ENCODE measurements at places on chromosomes 2 and 18.

DNA sequence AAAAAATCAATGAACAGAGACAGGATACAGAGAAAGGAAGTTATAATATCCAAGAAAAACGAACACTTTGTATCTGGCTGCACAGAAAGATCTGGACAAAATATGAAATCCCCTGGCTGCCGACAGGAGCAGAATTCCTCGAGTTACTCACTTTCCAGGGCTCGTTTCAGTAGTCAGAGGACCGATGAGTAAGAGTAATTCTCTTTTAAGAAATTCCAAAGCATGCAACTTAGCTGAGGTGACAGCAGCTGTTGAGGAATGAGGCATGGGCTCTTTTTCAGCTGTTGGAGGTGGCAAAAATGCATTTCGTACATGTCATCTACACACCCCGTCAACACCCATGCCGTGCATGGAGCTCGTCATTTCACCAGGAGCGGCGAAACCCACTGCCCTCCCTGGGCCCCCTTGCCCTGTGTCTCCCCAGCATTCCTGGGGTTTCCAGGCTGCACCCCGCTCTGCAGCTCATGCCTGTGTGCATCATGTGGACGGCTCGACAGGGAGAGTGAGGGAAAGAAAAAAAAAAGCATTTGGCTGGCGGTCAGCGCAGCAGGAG is 210.8 kb upstream of the SMIM21 start:
- DNase-seq = no peak

- no peak for DNase-seq
These were observed 25.4 kb downstream of the PDCL3 start for GRCh38 chr2:100588071-100588786.

DNA sequence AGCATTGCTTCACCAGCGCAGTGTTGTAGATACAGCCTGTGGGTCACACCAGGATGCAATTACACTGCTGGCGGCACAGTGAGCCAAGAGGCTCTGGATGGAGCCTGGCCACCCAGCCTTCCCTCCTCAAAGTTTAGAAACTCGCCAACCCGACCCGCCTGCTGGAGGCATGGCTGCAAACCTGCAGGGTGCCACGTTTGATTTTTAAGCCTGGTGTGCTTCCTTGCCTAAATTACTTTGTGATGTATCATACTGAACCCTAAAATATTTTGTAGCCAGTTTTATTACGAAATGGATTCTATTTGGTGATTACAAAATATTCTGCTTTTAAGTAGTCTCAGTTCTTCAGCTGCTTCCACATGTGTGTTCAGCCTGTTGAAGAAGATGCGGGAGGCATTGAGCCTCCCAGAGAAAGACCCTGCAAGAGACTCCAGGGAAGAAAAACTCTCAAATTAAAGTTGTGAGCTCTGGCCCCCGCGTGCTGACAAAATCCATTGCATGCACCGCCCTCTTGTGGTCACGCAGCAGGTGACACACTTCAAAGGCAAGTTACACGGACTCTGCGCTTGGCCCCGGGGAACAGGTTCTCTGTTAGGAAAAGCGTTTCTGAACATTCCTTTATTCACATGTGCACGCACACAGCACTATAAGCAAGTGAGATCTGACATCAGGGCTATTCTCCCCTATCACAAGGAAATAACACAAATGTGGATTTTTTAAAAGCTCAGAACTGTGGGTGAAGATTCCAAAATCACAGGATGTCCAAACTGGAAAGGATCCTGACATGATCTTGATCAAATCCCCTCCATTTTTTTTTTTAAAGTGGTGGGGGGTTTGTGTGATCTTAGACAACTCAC is 63.0 kb upstream of the TWIST2 start:
- peak; percentile 48 for DNase-seq

GRCh38 chr2:217927601-217928323 is 75.0 kb downstream of the TNS1 start:
- DNase-seq = no peak

GRCh38 chr18:26005950-26006349 is 84.5 kb downstream of the SS18 start:
- no peak for DNase-seq

DNA sequence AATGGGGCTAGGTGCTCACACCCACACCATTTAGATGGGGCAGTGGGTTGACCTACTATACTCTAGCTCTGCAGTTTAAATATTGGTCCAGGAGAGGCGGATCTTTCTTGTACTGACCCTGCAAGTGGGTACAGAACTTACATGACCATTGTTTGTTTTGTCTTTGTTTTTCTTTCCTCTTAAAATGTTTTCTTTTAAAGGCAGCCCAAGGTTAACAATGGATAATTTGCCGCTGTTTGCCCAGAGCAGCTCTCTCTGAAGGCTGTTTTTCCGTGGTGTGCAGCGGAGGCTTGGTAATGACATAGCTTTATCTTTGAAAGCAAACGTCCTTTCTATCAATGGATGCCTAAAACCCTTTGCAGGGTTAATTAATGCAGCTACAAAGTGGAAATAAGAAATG is 133.3 kb upstream of the MEX3C start:
- DNase-seq = no peak

- DNase-seq = no peak
These were observed 15.8 kb upstream of the CYP1B1 start for GRCh38 chr2:38091760-38092159.

DNA sequence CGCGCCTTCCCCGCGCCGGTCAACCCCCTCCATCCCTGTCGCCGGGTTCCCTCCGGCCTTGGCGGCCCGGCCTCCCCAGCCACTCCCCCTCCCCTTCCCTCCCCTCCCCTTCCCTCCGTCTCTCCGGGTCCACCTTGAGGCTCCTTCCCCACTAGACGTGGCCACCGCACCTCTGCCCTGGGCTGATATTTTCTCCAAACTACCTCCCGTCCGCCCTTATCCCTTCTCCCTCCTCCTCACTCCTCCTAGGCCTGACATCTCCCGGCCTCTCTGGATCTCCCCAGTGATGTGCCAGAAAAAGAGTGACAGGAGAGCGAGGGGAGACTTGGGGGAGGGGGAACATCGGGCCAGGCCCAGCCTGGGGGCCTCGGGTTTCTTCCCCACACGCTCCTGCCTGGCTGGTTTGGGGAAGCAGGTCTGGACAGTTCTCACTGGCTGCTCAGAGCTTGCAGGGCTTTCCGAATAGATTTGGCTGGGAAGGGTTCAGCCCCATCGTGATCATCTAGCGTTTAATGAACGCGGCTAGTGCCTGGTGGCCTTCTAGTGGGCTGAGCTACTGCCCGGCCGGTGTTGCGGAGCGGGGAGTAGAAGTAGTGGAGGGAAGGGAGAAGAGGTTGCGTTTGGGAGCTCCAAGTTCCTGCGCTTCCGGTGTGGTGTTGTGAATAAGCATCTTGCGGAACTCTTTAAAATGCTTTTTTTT is 641 bp downstream of the MAPRE3 start:
- DNase-seq = peak; percentile 15

GRCh38 chr2:239720361-239721360 is 304.5 kb downstream of the NDUFA10 start:
- DNase-seq = no peak

DNA sequence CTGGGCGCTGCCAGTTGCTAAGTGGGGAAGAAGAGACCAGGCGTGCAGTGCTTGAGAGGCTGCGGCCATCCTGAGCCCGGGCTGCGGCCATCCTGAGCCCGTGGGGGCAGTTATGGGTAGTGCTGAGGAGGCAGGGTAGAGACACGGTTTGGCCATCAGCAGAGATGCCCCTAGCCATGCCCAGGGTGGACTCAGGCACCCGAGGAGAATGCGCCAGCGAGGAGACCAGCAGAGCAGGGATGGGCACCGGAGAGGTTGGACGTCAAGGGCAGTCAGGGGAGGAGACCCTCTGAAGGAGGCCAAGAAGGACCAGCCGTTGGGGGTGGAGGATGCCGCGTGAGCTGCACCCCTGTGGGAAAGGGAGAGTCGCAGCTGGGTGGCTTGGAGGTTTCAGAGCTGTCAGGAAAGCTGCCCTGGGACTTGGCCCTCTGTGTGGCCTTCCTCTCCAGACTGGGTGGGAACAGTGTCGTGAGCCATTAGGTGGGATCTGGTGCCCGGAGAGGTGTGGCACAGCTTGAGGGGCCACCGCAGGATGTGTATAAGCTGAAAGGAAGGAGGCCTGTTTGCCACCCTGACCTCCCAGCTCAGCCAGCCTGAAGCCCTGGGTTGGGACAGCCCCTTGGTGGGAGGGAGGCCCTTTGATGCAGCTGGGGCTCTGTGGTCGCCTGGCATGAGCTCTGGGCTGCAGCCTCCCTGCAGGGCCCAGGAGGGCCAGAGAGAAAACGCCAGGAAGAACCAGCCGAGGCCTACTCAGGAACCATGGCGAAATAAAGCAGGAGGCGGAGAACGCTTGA is 56.0 kb downstream of the SH3BP4 start:
- DNase-seq = no peak

DNA sequence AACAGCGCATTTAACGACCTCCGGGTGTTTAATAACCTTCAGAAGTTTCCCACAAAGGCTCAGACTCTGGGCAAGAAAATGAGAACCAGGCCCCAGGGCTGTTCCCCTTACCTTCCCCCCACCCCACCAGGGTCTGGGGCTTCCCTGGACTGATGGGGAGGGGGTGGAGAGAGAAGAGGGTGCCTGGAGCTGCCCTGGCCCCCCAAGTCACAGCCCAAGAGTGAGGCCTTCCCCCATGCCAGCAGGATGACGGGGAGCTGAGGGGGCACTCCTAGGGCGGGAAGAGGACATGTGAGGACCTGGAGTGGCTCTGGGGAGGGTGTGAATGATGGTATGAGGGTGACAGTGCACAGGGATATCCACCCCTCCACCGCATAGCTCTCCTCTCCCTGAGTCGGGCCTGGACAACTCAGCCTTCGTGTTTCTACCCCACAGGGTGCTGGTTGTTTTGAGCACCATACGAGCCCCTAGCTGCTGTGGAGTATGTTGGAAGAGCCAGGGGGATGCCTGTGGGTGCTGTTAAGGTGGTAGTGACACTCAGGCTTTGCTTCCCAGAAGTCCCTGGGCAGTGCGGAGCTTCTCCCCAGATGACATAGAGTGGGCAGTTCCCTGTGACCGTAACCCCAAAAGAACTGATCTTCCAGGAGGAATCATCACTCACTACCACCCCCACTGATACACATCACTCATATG is 3.9 kb downstream of the PKDCC start:
- no peak for DNase-seq

- peak; percentile 20 for DNase-seq
These were observed 297.5 kb downstream of the PIEZO2 start for GRCh38 chr18:10851824-10852319.

DNA sequence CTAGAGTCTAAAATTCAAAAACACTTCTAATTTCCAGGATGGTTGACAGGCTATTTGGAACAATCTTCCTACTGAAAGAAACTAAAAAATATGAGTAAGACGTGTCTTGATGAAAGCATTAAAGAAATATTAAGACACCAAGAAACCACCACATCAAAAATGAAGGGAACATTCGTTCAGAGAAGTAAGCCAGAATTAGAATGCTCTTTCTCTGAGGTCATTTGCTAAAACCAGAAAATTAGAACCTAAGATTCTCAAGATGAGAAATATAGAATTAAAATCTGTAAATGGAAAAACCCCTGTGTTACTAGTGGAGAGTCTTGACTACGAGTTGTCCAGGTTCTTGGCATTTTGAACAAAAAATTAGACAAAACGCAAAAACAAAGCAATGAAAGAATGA is 54.8 kb upstream of the YWHAQ start:
- no peak for DNase-seq

DNA sequence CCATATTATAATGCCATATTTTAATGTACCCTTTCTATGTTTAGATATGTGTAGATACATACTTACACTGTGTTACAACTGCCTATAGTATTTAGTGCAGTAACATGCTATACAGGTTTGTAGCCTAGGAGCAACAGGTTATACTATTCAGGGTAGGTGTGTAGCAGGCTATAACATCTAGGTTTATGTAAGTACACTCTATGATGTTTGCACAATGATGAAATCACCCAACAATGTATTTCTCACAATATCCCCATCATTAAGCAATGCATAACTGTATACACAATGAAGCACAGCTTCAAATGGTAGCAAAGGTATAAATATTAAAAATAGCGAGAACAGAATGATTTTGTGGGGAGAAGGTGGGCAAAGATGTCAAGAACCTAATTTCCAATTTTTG is 117.8 kb downstream of the DYM start:
- no peak for DNase-seq

GRCh38 chr18:28183418-28184078 is 6.6 kb upstream of the CDH2 start:
- DNase-seq = no peak

GRCh38 chr18:60892441-60892840 is 440.8 kb upstream of the CDH20 start:
- no peak for DNase-seq

DNA sequence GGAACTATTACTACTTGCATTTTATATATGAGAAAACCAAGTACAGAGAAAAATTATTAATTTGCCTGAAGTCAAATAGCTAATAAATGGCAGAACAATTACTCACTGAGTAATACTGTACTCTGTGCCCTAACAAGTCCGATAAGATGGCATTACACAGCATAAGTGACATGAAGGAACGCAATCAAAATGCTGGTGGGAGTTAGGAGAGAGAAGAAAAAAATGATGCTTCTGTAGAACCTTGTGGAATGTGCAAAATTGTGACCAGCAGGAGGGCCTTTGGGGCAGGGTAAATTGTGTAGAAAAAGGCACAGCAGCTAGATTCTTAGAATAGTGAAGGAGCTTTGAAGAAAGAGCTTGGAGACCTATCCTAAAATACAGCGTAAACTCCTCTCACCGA is 32.9 kb downstream of the EPHA4 start:
- no peak for DNase-seq

DNA sequence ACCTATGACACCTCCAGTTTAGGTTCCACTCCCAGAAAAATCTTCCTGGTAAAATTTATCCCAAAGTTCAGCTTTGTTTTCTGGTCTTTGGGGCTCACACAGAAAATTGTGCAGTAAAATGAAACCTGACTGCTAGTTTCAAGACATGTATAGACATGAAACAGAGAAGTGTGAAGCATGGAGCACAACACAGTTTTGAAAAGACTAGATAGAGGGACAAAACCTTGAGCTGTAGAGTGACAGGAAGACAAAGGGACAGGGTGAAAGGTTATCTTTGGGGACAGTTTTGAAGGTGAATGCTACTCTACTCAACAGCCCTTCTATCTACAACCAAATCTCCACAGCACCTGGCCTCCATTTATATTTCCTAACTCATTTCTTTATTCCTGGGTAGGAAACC is 352.6 kb downstream of the RBM43 start:
- no peak for DNase-seq

DNA sequence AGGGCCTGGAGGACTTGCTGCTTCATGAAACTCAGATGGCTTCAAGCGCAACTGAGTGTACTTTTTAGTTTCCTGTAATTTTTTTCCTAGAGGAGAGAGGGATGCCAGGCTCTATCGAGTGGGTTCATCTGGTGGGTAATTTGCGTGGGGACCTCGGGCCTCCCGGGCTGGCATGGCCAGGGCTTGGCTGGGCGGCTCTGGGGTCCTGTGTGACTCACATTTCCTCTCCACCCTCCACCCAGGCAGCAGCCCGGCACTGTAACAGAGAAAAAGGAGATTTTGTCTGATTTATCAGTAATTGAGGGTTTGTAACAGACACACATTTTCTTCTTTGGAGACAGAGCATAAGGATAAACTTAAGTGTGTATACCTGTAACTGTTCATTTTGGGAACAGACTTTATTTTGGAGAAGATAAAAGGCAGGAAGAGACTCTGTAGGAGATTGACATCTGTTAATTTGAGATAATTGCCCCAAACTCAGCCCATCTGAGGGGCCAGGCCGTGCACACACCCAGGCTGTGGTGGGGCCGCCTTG is 64.3 kb downstream of the NFATC1 start:
- DNase-seq = no peak

- DNase-seq = no peak
These were observed 249.0 kb upstream of the ID2 start for GRCh38 chr2:8432706-8433336.
